ENCODE measurements at places on chromosomes 16 and 17.

- DNase-seq: peak; percentile 99
Observed at GRCh38 chr17:57810721-57811637, 38.9 kb downstream of the MRPS23 start.

DNA sequence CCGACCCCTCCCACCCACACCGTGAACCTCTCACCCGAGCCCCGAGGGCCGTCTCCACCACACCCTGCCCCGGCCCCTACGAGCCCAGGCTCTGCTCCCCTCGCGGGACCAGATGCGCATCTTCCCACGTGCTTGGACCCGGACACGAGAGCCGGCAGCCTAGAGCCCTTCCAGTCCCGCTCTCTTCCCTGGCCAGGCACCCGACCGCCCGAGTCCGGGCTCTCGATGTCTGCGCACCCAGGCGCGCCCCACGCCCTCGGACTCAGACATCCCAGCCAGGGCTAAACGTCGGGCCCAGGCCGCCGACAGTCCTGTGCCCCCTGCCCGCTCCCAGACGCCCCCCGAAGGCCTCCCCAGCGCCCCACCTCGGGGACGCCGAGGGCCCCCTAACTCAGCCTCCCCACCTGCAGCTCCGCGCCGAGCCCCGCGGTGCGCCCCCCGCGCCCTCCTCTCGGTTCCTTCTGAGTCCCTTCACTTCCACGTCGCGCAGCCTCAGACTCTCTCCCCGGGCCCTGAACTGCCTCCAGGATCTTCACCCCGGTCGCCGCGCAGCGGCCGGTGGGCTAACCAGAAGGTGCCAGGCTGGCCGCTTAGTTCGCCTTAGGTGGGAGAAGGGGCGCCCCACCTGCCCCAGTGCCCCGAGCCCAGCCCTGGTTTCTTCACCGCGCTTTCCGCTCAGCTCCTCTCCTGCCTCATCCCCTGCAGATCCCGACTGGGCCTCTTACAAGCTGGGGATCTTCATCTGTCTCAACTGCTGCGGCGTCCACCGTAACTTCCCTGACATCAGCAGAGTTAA, 688 bp downstream of the ADAP2 start:
- no peak for DNase-seq

DNA sequence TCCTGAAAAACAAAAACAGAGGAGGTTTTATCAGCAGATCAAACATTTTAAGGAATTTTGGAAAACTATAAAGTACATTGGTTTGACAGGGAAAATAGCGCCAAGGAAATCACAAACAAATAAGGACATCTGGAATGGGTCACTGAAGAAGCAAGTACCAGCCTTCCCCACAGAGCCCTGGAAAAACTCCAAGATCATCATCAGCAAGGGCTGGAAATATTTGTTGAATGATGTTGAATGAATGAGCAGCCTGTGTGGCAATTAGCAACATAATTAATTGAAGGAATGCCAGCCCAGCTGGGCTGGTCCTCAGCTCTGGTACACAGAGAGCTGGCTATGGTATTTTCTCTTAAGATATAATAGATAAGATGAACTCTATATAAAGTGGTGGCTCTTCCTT, 290.4 kb downstream of the HS3ST3A1 start:
- no peak for DNase-seq

GRCh38 chr16:27156579-27156978, 46.7 kb upstream of the KDM8 start:
- DNase-seq: no peak

GRCh38 chr17:1120596-1121441, 59.0 kb downstream of the ABR start:
- DNase-seq: no peak

DNA sequence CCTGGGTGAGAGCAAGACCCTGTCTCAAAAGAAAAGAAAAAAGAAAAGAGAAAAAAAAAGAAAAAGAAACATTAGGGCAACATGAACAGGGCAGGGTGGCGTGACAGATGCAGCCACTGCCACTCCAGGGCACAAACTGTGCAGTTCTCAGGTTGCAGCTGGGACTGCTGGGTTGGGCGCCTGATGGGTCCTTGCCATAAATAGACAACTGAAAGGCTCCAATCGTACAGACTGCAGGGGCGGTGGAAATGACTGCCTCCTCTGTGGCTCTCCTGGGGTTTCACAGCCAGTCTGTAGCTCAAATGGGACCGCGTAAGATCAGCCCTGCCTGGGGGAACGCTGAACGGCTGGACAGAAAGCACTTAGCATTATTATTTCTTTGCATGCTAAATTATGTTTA, 130.7 kb downstream of the CPPED1 start:
- DNase-seq: peak; percentile 98

All from NCI-H2171 treated with DMSO at 0.1 percent for 48 hours (cell line).